ENCODE measurements at places on chromosomes 5 and 9. TPM values are rescaled to one million over a fixed set of nuclear protein-coding genes. Genes with fewer than 3 reads are reported as not detected.

GRCh38 chr9:111910428-111910827 lies 13.8 kb downstream of the UGCG start:
- H3K27me3 ChIP-seq, result no peaks in the 10 kb centered on the region
- no peak for DNase-seq
- peak overlapping the region; percentile 45 for H3K4me3 ChIP-seq
- H3K4me1 ChIP-seq, result peaks cover 96% of the 10 kb centered on the region

Gene CTNND2
- total RNA-seq, result not detected

- H3K4me1 ChIP-seq, result no peaks in the 10 kb centered on the region
- DNase-seq, result no peak
- H3K27ac ChIP-seq, result no peak overlapping the region
- peaks cover 62% of the 10 kb centered on the region for H3K36me3 ChIP-seq
- no peak overlapping the region for H3K4me3 ChIP-seq
- no peaks in the 10 kb centered on the region for H3K27me3 ChIP-seq
Observed at GRCh38 chr5:37002176-37002751, 125.7 kb downstream of the NIPBL start.

- H3K4me3 ChIP-seq, result no peak overlapping the region
- no peaks in the 10 kb centered on the region for H3K36me3 ChIP-seq
- H3K27ac ChIP-seq, result no peak overlapping the region
- H3K4me1 ChIP-seq, result peaks cover 3% of the 10 kb centered on the region
- no peak for DNase-seq
Observed at GRCh38 chr5:160833806-160834205, 18.2 kb downstream of the ATP10B start.

- no peak overlapping the region for H3K4me3 ChIP-seq
- no peak for DNase-seq
- H3K27me3 ChIP-seq, result no peaks in the 10 kb centered on the region
- no peaks in the 10 kb centered on the region for H3K4me1 ChIP-seq
- no peaks in the 10 kb centered on the region for H3K36me3 ChIP-seq
Observed at GRCh38 chr5:119597728-119598298, 31.5 kb upstream of the FAM170A start.

GRCh38 chr5:61910771-61911170 lies 395.2 kb upstream of the KIF2A start:
- no peak for DNase-seq
- no peaks in the 10 kb centered on the region for H3K27me3 ChIP-seq
- H3K4me3 ChIP-seq, result no peak overlapping the region
- H3K36me3 ChIP-seq, result no peaks in the 10 kb centered on the region
- no peaks in the 10 kb centered on the region for H3K4me1 ChIP-seq

- no peaks in the 10 kb centered on the region for H3K4me1 ChIP-seq
- H3K27me3 ChIP-seq, result peaks cover 5% of the 10 kb centered on the region
- no peaks in the 10 kb centered on the region for H3K36me3 ChIP-seq
- H3K4me3 ChIP-seq, result no peak overlapping the region
Observed at GRCh38 chr9:96281641-96282040, 20.3 kb downstream of the HSD17B3 start.

Gene RORB
- total RNA-seq, result not detected

Gene C5orf52
- total RNA-seq, result not detected

- no peak for DNase-seq
- no peak overlapping the region for H3K4me3 ChIP-seq
- H3K27ac ChIP-seq, result peak overlapping the region; percentile 7
- peaks cover 74% of the 10 kb centered on the region for H3K4me1 ChIP-seq
- no peaks in the 10 kb centered on the region for H3K27me3 ChIP-seq
Observed at GRCh38 chr9:6763244-6763643, 5.5 kb downstream of the KDM4C start.

Gene SNX2
- 146 TPM for total RNA-seq

DNA sequence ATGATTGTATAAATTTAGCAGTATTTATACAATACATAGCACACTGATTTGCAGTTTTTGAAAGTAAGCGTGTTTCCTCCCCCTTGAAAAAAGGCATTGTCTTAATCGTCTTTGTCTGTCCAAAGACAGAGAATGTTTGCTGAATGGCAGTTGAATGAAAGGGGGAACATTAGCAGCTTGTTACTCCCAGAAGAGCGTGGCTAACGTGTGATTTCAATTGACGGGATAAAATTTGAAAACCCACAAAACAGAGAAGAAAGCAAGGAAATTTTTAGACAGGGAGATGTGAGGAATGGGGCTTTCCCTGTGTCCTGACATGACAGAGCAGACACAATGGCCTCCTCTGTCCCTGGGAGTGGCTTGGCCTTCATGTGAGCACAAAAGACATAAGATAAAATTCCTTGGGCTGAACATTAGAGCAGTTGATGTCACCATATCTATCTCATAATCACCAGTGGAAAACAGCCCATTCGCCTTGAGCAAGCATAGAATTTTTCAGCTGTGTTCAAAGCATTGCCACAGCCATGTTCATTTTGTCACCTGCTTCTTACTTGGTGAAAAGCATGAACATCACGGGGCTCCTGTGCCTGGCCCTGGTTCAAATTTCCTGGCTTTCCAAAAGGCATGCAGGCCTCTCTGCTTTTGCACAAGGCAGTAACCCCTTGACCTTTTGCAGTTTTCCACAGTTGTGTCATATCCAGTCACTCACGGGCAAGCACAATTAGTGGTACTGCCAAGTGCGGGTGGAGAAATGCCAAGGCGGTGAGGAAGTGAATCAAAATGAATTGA lies 126.9 kb downstream of the TLE1 start:
- no peak overlapping the region for H3K4me3 ChIP-seq
- peaks cover 14% of the 10 kb centered on the region for H3K4me1 ChIP-seq
- no peaks in the 10 kb centered on the region for H3K27me3 ChIP-seq
- H3K36me3 ChIP-seq, result no peaks in the 10 kb centered on the region

DNA sequence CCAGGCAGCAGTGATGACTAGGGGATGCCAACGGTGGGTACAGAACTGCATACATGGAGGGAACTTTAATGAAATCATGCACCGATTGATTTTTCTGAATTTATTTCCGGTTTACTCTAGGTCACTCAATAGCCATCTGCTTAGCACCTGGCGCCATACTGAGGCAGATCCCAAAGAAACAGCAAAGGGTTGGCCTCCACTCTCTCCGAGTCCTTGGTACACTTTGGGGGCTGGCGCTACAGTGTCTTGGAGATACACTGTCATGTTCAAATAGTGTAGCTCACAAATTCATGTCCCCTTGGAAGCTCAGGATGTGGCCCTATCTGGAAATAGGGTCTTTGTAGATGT lies 116.3 kb downstream of the BOD1 start:
- H3K4me1 ChIP-seq, result no peaks in the 10 kb centered on the region
- peaks cover 8% of the 10 kb centered on the region for H3K27me3 ChIP-seq
- no peak for DNase-seq

- no peaks in the 10 kb centered on the region for H3K36me3 ChIP-seq
- no peak for DNase-seq
- no peak overlapping the region for H3K27ac ChIP-seq
- no peaks in the 10 kb centered on the region for H3K4me1 ChIP-seq
- H3K4me3 ChIP-seq, result no peak overlapping the region
Observed at GRCh38 chr9:75664597-75664996, 225.9 kb upstream of the PCSK5 start.

DNA sequence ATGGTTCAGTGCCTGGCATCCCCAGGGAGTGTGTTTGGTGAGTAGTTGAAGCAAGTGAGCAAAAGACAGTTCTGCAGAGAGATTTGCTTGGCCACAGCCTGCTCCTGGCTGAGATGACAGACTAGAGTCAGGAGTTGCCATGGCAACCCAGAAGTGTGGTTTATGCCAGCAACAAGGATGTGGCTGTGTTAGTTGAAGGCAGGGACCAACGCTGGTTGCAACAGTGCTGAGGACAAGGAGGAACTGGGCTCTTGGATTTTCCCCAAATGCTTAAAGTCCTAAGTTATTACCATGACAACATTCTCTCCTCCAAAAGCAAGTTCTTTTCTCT lies 2.7 kb downstream of the NXNL2 start:
- no peaks in the 10 kb centered on the region for H3K36me3 ChIP-seq
- no peak overlapping the region for H3K27ac ChIP-seq

- no peak overlapping the region for H3K4me3 ChIP-seq
- peaks cover 41% of the 10 kb centered on the region for H3K27me3 ChIP-seq
- no peak for DNase-seq
- H3K4me1 ChIP-seq, result peaks cover 10% of the 10 kb centered on the region
- no peaks in the 10 kb centered on the region for H3K36me3 ChIP-seq
- no peak overlapping the region for H3K27ac ChIP-seq
Observed at GRCh38 chr9:93827545-93828330, 127.4 kb downstream of the BARX1 start.

Gene F12
- 0.31 TPM for total RNA-seq

DNA sequence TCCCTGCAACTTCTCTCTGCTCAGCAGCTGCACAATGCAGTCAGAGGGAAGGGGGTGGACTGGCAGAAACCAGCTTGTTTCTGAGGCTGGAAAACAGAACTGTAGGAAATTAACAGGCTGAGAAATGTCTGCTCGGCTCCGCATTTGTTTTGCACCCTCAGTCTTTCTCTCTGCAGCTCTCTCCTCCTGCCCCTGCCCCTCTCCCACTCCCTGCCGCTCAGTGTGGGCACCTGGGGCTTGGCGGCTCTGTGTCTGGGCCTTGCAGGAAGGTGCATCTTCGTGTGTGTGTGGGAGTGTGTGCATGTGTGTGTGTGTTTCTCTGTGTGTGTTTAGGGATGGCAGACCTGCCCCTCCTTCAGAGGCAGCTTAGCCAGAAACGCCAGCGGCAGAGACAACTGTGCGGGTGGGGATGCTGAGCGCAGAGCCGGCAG lies 53.0 kb downstream of the PCDH1 start:
- H3K27ac ChIP-seq, result no peak overlapping the region
- peaks cover 6% of the 10 kb centered on the region for H3K27me3 ChIP-seq

Gene SLC6A3
- total RNA-seq, result 1.4 TPM

DNA sequence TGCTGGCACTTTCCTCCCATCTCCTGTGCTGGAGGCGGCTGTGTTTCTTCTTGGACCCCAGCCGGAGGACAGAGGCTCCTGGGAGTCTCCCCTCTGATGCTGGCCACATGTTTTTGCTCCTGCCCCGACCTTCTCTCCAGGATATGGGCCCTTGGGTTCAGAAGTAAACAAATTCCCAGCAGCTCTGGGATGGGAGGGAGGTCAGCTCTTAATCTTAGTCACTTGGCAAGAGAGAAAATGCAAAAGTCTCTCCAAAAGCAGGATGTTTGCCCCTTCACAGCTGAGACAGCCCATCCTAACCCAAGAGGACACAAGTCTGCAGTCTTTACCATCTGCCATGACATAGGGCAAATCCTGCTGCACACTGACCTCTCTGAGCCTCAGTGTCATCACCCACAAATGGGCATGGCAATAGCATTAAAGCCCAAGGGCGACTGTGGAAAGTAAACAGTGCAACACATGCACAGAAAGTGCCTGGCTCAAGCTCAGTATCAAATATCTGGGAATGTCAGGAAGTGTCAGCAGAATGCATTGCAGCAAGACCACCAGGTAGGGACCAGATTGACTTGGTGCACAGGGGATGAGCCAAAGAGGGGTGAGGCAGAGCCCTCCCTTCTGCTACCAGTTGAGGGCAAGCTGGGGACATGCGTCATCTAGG lies 117.0 kb upstream of the CXCL14 start:
- no peaks in the 10 kb centered on the region for H3K4me1 ChIP-seq
- H3K4me3 ChIP-seq, result no peak overlapping the region
- no peaks in the 10 kb centered on the region for H3K27me3 ChIP-seq
- DNase-seq, result no peak

GRCh38 chr5:135539430-135540005 lies 3.8 kb upstream of the NEUROG1 start:
- H3K27me3 ChIP-seq, result peaks cover 76% of the 10 kb centered on the region
- DNase-seq, result no peak
- H3K27ac ChIP-seq, result no peak overlapping the region

DNA sequence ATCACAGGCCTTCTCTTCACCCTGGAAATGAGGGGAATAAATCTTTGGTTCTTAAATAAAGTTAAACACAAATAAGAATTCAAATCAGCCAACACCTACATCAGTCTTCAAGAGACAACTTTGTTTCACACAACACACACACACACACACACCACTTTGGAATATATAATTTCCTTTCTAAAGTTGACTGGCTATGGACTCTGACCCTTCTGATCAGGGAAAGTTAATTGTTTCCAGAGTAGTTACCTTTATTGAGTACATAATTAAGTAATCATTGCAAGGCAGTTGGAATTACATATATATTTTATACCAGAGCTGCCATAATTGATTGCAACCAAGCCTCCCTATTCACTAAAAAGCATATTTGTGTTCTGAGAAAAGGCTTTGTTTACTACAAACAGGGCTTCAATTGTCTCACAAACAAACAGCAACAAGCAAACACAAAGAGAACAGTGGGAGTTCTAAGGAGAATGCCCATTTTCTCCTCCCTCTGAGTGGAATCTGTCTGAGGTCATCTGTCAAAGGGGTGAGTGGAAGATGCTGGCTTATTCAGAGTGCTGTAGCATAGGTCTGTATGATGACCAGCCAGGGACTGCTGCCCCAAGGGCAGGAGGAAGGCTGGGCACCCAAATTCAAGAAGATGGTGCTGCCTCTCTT lies 136.6 kb downstream of the SEMA6A start:
- no peak overlapping the region for H3K27ac ChIP-seq
- H3K4me1 ChIP-seq, result no peaks in the 10 kb centered on the region
- no peaks in the 10 kb centered on the region for H3K27me3 ChIP-seq

DNA sequence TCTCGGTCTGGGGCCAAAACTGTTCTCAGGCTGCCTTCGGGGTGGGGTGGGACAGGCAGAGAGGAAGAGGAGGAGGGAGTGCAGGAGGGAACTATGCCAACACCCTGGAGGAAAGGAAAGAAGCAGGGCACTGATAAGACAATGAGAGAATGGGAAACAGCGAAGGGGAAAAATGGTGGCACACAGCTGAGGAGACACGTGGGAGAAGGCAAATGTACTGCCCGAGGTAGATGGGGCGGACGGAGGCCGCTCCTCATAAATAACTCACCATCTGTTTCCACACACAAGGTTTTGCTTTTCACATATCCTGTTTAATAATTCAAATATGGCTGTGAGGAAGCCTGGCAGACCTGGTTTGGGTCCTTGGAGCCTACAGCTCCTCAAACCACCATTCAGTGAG lies 148.2 kb upstream of the LRRTM2 start:
- H3K27ac ChIP-seq, result no peak overlapping the region
- no peaks in the 10 kb centered on the region for H3K4me1 ChIP-seq
- H3K36me3 ChIP-seq, result peaks cover 57% of the 10 kb centered on the region
- no peak overlapping the region for H3K4me3 ChIP-seq

- no peak for DNase-seq
- no peaks in the 10 kb centered on the region for H3K27me3 ChIP-seq
- no peak overlapping the region for H3K4me3 ChIP-seq
- H3K4me1 ChIP-seq, result no peaks in the 10 kb centered on the region
- no peak overlapping the region for H3K27ac ChIP-seq
Observed at GRCh38 chr9:84852617-84853301, 183.2 kb downstream of the NTRK2 start.

GRCh38 chr9:17004500-17004899 lies 130.3 kb upstream of the CNTLN start:
- no peaks in the 10 kb centered on the region for H3K4me1 ChIP-seq
- peaks cover 2% of the 10 kb centered on the region for H3K27me3 ChIP-seq
- no peak overlapping the region for H3K27ac ChIP-seq
- H3K36me3 ChIP-seq, result no peaks in the 10 kb centered on the region

DNA sequence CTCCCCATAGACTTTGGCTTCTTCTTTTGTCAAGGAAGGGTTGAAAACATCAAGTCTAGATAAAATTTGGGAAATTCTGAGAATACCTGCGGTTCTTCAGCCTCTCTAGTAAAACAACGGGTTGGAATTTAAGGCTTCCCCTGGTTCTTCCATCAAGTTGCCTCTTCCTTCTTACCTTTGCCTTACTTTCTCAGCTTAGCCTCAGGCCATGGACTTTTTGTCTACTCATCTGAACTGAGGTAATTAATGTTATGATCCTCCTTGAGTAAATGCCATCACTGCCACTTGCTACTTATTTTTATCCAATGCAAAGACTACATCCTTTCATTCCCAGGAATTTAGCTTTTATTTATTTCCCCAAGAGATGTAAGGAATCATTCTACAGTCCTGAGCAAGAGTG lies 184.4 kb downstream of the MPDZ start:
- H3K27ac ChIP-seq, result no peak overlapping the region
- no peak for DNase-seq
- no peaks in the 10 kb centered on the region for H3K4me1 ChIP-seq
- no peak overlapping the region for H3K4me3 ChIP-seq
- H3K27me3 ChIP-seq, result no peaks in the 10 kb centered on the region

Gene TRIP13
- total RNA-seq, result 3.5 TPM
